ENCODE measurements at places on chromosomes 12 and 14.

DNA sequence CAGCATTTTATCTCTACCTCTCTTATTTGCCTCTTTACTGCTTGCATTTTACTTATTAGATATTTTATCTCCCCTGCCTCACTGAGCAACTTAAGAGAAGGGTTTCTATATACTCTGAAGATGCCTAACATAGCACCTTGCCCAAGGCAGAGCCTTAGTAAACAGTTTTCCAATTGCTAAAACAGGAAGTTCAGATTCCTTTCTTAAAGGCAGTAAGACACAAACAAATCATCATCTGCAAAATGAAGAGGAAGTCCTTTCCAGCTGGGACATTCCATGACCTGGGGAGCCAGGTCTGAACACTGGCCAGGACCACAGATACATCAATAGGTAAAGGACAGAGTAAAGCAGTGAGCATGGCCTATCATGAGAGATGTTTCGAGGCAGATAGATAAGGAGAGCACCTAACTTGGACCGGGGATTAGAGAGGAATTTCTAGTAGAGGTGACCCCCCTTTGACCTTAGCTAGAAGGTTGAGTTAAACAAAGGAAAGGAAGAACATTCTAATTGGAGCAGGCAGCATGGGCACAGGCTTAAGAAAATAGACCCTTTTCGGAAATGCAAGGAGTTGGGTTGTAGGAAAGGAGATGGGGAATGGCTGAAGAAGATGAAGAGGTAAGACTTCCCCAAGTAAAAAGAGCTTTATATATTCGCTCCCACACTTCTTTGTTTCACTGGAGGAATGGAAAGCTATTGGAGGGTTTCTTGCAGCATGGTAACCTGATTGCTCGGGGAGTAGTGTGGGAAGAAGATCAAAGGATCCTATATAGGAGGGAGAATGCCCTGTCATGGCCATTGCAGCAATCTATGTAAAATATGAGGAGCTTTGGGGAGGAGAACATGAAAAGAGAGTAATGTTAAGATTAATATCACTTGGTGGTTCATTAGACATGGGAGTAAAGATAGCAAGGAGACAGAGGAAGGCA lies 94.8 kb downstream of the PHLDA1 start:
- no peak for DNase-seq

DNA sequence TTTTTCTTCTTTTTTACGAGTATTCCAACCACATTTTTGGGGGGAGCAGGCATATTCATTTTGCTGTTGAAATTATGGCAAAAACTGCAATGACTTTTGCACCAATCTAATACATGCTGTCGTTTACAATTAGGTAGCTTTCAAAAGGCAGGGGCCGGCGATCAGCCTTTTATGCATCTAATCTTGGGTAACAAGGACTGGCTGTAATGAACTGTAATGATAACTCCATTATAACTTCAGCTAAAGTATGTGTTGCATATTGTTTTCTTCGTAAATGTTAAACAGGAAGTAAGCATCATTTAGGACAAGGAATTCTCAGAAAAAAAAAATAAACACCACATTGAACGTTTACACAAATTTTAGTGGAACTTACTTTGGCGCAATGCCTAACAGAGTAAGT lies 30.3 kb upstream of the KLRF1 start:
- no peak for DNase-seq

- no peak for DNase-seq
These were observed 34.4 kb downstream of the CORO1C start for GRCh38 chr12:108696996-108697290.

GRCh38 chr12:66692986-66693385 lies 14.1 kb upstream of the GRIP1 start:
- DNase-seq = no peak

DNA sequence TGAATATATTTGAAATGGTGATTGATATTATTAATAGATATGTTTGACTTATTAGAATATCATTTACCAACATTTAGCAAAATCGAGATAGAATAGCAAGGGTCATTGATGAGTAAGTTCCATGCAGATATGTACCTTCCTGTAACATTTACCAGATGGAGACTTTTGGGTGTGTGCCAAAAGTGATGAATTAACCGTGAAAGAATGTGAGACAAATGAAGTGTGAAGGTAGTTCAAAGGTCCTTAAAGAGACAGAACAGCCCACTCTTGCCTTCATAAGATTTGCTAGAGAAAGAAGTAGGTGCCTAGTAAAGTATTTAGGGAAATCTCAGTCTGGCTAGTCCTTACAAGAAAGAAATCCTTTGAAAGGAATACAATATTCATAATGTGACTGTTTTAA lies 45.5 kb downstream of the FGD4 start:
- no peak for DNase-seq

DNA sequence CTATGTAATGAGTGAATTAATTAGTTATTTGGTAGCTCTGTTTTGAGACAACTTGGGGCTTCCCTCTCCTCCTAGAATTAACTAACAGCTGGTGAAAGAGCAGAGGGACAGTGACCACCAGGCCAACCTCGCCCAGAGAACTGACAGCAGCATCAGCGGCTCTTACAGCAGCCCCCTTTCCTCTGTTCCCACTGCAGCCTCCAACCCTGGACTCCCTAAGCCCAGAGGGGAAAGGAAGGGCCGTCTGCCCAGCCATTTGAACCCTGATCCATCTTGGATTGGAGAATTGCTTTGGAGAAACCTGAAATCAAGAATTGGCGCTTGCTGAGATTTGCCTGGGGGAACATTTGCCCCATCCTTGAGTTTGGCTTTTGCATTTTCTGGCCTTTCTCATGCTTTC lies 45.5 kb downstream of the B4GALNT3 start:
- no peak for DNase-seq

GRCh38 chr12:92185052-92185451 lies 39.4 kb upstream of the BTG1 start:
- no peak for DNase-seq

DNA sequence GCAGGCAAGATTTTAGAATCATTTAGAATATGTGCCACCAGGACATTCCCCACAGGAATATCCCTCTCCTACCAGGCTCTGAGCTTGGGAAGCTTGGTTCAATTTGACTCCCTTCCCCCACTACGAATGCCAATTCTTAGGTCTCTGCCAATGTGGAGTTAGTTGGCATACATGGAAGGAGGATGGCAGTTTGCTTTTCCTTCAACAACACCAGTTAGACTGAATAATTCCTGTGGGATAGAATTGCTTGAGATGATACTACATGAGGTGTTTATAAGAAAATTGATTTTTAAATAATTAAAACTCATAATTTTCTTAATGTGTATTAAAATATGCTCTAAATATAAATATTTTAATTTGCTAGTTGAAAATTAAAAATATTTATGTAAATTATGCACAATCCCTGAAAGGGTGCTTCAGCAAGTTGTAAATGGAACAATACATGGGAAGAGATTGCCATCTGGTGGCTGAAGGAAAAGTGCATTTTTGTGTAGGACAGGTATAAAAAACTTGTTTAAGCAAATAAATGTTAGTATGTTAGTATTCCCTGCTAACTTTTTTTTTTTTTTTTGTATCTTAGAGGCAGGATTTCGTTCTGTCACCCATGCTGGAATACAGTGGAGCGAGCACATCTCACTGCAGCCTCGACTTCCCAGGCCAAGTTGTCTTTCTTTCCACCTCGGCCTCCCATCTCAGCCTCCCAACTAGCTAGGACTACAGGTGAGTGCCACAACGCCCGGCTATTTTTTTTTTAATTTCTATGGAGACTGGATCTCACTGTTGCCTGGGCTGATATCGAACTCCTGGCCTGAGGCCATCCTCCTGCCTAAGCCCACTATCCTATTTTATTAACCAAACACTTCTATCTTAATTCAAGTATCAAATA lies 25.8 kb upstream of the STRAP start:
- DNase-seq = peak; percentile 13

DNA sequence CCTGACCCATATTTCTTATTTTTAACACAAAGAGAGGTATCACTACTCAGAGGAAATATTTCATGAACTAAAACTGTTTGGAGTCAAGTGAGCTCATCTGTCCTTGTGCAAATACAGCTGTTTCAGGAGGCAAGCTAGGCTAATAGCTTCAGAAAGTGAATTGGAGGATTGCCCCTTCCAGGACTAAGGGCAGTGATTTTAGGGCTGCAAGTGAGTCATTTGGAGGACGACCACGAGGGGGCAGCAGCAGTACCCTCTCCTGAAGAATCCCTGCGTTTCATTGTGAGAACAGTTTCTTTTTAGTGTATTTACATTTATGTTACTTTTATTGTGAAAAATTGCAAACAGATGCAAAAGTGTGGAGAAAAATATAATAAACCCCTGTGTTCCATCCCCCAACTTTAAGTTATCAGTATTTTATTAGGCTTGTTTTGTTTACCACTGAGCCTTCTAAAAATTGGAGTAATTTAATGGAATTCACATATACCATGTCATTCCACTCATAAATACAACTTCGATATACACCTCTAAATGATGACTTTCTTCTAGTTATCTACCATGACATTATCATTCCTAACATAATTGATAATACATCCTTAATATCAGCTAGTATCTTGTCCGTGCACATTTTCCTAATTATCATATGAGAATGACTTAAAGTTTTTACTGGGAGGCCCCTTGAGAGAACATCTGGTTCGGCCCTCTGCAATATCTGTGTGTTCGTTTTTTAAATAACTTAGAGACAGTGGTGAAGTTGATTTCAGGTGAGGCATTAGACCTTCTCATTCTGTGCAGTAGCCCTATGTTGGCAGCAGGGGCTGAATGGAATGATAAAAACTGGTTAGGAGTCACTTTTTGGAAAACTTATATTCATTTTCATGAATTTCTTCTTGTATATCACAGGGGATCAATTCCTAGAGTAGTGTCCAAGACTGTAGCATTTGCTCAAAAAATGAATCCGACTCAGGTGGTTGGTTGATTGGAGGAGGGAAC lies 13.7 kb downstream of the FOXJ2 start:
- DNase-seq = peak; percentile 50

GRCh38 chr12:52151837-52152783 lies 39.7 kb downstream of the KRT80 start:
- peak; percentile 32 for DNase-seq

DNA sequence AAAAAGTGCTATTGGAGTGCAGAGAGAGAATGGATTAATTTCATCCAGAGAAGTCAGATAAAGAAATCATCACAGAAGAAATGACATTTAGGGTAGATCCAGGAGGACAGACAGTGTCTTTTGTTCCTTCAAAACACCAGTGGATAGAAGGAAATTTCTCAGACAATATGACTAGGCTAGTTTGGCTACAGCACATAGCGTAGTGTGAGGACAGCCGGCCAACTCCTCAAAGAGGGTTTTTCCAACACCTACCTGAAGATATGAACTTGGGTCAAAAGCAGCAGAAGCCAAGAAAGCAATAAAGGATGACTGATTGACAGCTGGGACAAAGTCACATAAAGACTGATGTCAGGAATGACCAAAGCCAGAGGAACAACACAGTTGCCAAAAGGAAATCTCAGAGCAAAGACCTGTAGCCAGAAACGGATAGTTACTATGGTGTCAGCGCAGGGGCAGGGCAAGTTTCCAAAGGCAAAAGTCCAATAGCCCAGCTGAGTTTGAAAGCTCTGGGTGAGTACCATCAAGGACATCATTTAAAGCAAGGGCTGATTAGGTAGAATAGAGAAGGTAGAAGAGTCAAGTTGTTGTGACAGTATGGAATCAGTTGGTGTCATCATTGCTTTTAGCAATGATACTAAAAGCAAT lies 58.7 kb upstream of the PDE3A start:
- DNase-seq = no peak

DNA sequence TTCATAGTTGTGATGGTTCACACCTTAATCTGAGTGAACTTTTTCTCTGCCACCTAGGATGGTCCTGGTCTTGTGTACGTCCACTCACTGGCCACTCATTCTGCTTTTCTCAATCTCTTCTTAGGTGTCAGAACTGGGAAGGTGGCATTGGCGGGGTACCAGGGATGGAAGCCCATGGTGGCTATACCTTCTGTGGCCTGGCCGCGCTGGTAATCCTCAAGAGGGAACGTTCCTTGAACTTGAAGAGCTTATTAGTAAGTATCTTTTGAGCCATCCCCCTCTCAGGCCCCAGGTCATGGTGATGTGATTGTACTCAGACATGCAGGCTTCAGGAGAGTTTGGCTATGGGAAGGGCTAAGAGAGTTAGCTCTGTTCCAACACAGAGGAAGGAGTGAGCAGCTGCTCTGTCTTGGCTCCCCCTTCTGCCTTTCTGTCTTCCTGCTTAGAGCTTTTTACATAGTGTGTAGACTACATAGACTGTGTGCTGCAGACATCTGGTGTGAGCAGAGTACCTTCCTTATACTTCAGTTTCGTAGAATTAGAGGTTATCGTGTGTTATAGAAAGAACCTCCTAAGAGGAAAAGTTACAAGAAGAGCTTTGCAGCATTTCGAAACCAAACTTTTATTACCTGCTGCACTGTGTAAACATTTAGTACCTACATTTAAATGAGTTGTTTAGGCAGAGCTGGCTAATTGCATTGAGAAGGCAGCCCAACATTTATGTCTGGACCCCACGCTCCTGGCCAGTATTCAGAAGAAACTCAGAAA lies 54.2 kb downstream of the FNTB start:
- no peak for DNase-seq

GRCh38 chr14:66037361-66037760 lies 448.8 kb upstream of the CCDC196 start:
- DNase-seq = no peak

DNA sequence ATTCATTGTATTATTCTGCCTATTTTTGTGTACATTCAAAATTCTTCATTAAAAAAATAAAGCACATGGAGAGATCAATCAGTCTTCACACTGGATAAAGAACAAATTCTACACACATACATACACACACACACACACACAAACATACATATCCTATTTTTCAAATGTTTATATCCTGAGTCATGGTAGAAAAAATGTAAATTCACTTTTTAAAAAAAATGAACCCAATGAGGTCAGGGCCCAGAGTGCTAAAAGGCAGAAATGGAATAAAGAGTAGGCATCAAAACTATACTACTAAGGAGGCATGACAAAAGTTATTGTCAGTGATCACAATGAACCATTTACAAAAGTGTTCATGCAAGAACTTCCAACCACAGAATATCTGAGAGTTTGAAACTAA lies 17.3 kb downstream of the GALC start:
- no peak for DNase-seq

DNA sequence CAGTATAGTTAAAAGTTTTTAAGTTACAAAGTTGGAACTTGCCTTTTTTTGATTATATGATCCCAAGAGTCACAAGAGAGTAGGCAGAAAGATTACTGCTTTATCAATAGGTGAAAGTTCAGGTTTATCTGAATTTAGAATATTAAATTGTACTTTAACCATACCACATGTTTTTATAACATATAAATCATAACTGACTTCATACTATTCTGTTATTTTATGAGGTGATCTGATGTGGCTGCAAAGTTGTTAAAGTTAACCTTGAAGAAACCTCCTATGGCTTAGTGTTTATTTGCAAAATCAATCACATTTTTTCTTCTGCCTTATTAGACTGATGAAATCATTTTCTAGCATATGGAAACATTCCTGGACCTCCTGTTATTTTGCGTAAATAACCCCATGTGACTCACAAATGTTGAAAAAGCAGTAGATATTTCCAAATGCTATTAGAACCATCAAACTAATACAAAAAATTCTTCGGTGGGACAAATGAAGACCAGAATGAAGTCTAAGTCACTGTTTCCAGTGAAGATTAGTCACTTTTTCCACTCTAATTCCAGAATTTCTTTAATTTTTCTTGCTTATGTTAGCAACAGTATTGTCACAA lies 132.1 kb downstream of the RAD51B start:
- DNase-seq = no peak

GRCh38 chr14:90620568-90621077 lies 195.6 kb downstream of the TTC7B start:
- DNase-seq = no peak

GRCh38 chr14:59251811-59252771 lies 63.6 kb downstream of the DAAM1 start:
- DNase-seq = no peak
